Hematopoietic multipotent progenitor cell treated with erythropoietin and hydrocortisone succinate and interleukin-3 and kit ligand, for 8 days (in vitro differentiated cells): ENCODE measurements at places on chromosomes 16 and 17.

DNA sequence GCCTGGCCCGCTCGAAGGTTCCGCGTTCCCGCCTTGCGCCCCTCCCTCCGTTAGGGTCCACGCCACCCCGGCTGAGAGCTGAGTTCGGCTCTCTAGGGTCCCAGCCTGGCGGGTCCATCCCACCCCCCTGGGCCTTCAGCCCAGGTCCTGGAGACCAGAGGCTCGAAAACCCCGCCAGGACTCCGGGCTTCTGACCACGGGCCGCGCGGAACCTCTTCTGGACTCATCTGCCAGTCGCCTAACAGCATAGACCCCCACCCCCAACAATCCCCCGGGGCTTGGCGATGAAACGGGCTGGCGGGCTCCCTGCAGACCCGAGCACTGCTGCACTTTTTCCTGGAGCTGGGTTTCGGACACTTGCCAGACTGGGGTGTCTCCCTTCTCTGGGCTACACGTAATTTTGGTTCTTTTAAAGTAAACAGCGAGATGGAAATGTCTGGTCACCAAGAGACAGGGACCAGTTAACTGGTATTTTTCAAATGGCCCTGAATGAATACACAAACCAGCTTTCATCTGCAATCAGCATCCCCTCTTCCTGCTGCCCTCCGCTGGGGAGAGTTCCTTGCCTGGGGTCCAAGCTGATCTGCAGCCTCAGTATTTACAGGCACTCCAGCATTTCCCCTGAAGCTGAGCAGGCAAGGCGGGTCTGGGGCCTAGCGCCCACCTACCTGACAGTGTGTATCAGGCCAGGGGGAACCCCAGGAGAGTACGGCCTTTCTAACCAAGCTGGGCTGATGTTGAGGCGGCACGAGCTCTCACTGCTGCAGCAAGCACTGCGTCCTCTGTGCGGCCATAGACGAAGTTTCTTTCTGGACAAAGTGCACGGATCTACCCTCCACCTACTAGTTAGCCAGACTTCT, 639 bp upstream of the TRIM65 start:
- no peak for DNase-seq

DNA sequence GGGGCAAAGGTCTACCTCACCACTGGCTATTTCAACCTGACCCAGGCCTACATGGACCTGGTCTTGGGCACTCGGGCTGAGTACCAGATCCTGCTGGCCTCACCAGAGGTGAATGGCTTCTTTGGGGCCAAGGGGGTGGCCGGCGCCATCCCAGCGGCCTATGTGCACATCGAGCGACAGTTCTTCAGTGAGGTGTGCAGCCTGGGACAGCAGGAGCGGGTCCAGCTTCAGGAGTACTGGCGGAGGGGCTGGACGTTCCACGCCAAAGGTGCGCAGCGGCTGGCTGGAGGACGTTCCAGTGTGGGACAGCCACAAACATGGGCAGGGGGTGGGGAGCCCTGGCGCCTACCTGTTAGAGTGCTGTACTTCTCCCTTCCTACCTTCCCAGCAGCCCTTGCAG, 25.4 kb downstream of the PGS1 start:
- no peak for DNase-seq

DNA sequence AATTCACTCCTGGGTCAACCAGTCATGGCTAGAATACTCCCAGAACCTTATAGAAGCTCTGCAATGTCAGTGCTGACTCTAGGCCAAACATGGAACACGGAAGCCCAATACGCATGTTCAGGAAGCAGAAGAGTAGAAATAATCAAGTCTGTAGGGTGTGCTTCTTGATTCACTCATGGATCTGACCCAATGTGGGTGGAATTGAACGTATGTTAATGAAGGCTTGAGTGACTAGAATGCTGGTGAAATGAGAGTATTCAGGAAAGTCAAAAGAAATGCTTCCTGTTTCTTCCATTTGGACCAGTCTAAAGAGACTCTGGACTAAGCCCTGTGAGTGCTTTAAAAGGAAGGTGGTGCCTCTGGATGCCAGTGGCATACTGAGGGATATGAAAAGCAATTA, 395.0 kb downstream of the CDH13 start:
- DNase-seq, result no peak

- DNase-seq, result peak; percentile 92
Measured at GRCh38 chr16:12767897-12768296, 35.8 kb downstream of the CPPED1 start.

GRCh38 chr16:83338138-83338537, 469.6 kb upstream of the HSBP1 start:
- DNase-seq, result no peak

- DNase-seq, result no peak
Measured at GRCh38 chr16:22805326-22805725, 8.6 kb upstream of the HS3ST2 start.

DNA sequence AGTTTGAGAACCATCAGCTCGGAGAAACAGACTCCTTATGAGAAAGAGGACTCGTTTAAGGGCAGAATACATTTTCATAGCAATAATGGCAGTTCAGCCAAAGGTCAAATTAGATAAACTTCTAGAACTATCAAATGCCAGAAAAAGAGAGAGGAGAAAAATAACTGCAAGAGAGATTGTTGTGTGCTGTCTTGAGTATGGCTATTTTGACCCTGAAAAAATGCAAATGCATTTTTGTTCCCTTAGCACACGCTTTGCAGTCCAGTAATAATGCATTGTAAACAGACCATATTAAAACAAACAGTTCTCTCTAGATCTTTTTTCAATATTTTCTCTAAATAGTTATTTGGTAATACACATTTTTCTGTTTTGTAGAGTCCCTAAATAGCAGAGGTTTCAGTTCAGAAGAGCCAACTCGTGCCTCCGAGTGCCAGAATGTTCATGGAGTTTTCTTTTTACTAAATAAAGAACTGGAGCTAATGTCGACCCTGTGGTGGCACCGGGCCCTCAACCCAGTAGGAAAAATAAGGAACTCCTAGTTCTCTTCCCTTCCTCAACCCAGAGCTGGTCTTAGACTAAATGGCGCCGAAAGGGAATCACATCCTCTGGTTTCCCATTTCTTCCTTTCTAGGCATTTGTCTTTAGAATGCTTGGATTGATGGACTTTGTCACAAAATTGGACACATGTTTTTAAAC, 298.0 kb downstream of the MAP2K4 start:
- no peak for DNase-seq

GRCh38 chr16:85536411-85537330, 76.5 kb upstream of the GSE1 start:
- DNase-seq, result peak; percentile 80

DNA sequence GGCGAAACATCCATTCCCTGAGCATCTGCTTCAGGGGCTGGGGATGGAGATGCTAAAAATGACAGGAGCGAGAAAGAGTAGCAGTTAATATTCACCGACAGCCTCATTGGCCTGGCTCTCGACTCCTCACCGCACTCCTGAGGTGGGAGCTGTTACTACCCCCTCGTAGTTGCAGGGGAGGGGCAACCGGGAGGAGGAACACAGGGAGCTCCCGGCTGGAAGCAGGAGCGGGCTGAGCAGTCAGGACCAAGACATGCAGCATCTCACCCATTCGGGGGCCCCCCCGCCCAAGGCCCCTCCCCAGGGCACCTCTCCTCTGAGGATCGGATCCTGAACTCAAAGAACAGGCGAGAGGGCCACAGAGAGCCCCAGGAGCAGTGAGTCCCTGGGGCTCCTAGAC, 4.5 kb upstream of the ACSF3 start:
- DNase-seq, result no peak

GRCh38 chr16:18792836-18793433, 2.8 kb upstream of the RPS15A start:
- DNase-seq, result no peak
